ENCODE measurements at places on chromosomes 2 and 18.

- no peak for DNase-seq
These were observed 8.5 kb downstream of the STAM2 start for GRCh38 chr2:152167065-152167464.

DNA sequence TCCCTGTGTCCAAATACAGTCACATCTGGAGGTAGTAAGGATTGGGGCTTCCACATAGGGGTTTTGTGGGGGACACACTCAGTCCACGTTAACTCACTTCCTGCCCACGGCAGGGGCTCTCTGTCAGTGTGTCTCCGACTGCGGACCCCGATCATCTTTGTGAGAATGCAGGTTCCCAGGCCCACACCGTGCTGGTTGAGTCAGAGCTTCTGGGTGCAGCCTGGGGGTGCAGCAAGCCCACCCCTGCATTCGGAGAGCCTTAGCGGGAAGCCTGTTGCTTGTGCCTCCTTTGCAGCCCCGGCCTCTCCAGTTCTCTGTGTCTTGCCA lies 28.0 kb downstream of the HPCAL1 start:
- DNase-seq: no peak

- DNase-seq: no peak
These were observed 90.9 kb upstream of the STON1 start for GRCh38 chr2:48439102-48439501.

- DNase-seq: no peak
These were observed 183.2 kb downstream of the KCNS3 start for GRCh38 chr2:18061717-18062116.

DNA sequence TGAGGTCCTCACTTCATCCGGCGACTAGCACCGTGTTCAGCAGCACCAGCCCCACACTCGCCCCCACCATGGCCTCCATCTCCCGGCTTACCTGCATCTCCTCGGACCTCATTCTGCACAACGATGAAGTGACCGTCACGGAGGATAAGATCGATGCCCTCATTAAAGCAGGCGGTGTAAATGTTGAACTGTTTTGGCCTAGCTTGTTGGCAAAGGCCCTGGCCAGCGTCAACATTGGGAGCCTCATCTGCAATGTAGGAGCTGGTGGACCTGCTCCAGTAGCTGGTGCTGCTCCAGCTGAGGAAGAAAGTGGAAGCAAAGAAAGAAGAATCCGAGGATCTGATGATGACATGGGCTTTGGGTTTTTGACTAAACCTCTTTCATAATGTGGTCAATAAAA lies 70.5 kb upstream of the MYCN start:
- no peak for DNase-seq

GRCh38 chr2:235752846-235753245 lies 259.0 kb downstream of the AGAP1 start:
- no peak for DNase-seq

- DNase-seq: no peak
These were observed 86.7 kb upstream of the THUMPD2 start for GRCh38 chr2:39865751-39866150.

DNA sequence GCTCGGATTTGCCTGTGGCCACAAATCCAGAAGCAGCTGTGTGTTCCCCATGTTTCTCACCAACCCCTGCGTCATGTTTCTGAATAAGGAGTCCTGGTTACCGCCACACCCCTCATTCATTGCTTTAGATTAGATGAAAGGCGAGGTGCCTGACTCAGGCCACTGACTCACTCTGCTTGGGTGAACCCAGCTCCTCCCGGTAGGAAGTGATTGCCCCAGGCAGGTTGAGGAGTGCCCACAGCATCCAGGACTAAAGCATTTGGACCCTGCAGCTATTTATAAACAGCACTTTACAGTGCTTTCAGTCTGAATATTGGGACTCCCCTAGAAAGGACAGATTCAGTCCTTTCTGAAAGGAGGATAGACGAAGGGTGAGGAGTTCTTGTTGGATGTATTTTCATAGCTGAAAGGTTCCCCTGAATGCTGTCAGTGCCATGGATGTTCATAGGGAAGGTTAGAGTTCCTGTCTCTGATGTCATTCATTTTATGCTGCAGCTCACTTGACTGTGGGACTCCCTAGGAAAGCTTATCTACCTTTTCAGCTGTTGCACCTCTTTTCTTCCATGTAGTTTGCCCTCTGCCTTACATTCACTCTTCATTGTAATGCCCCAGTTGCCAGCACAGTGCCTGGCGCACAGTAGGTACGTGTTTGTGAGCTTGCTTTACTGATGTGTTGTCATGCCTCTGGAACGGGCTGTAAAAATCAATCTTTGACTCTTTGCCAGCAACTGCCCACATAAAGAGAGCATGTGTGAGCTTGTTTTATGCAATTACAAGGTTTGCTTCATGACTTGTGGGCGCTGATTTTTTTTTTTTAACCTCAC lies 14.9 kb downstream of the ITGA6 start:
- no peak for DNase-seq

GRCh38 chr2:192190474-192190873 lies 4.3 kb downstream of the TMEFF2 start:
- DNase-seq: no peak

DNA sequence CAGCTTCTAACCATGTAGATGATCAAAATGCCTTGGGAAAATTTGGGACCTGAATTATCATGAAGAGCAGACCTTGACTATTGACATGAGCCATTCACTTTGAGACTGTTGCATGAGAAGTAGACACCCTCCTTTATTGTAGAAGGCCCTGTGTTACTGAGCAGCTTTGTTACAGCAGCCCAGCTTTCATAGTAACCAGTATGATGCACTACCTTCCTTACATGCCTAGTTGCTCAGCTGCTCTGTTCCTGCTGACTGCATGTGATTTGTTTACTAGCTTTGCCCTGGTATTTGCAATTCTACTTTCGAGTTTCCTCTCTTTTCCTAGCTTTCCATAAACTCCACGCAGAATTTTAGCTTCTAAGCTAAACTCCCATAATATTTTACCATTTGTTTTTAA lies 11.2 kb upstream of the FN1 start:
- DNase-seq: no peak

- DNase-seq: no peak
These were observed 14.9 kb downstream of the DPP4 start for GRCh38 chr2:162058973-162059668.

DNA sequence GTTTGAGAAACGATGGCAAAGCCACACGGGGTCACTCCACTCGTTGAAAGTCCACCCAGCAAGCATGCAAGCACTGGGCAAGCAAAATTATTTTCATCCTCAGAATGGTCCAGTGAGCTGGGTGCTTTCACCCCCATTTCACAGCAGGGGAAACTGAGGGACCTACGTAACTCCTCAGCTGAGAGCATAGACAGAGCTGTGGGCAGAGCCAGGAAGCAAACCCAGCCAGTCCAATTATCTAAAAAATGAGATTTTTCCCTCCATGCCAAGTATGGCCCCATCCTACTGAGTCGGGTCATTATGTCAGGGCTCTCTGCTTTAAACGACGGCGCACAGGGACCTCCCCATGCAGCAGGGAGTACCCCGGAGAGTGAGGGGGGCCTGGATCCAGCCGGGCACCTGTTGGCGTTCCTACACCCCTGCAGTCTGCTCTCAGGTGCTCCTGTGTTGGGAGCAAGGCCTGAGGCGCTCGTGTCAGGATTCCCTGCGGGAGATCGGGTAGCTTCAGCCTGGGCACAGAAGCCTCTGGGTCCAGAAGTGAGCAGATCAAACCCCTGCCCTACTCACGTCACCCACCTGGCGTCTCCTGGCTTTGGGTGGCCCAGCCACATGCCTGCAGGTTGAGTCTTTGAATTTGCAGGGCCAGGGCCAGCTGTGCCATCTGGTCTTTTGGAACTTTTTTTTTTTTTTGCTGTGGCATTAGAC lies 17.3 kb downstream of the TWIST2 start:
- no peak for DNase-seq

DNA sequence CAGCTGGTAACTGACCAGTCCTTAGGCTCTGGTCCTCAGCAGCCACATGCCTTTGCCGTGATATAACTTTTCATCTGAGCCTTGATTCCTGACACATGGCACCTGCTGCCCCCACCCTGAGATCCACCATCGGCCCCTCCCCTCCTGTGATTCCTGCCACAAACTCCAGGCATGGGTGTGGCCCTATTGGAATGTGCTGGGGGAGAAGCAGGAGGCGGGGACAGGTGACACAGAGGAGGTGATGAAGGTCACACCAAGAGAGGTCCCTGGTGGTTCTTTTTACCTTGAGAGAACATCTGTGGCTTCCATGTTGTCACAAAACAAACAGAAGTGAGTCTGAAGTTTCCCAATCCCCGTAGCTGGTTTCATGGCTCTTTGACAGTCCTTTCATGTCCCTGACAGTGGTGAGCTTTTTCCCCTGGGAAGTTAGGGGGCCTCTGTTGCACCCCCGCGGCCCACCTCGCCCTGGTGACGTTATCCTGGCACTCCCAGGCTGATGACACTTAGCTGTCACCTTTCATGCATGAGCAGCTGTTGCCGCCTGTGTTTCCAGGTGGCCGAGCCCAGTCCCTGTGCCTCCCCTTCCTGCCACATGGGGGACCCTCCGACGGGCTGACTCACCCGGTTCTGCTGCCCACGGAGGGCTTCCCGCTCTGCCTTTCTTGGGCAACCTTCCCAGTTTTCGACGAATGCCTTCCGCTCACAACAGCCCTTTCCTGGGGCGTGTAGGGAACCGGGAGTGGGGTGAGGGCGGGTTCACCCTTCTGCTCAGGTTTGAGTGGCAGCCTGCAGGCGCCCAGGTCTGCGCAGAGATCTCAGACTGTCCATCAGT lies 66.3 kb upstream of the GLI2 start:
- no peak for DNase-seq

DNA sequence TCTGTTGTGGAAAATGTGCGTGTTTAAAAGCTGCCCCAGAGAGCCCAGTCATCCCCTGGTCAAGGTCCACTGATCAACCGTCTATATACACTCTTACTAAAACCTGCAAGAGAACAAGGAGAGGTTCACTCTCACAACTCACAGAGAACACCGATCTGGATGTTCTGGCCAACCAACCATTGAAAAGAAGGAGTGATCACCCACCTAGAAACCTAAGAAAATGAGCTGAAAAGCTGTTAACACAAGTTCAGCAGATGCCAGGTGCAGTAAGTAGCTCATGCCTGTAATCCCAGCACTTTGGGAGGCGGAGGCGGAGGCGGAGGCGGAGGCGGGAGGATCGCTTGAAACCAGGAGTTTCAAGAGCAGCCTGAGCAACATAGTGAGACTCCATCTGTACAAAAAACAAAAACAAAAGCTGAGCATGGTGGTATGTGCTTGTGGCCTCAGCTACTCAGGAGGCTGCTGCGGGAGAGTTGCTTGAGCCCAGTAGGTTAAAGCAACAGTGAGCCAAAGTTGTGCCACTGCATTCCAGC lies 14.5 kb downstream of the ATG16L1 start:
- DNase-seq: no peak

DNA sequence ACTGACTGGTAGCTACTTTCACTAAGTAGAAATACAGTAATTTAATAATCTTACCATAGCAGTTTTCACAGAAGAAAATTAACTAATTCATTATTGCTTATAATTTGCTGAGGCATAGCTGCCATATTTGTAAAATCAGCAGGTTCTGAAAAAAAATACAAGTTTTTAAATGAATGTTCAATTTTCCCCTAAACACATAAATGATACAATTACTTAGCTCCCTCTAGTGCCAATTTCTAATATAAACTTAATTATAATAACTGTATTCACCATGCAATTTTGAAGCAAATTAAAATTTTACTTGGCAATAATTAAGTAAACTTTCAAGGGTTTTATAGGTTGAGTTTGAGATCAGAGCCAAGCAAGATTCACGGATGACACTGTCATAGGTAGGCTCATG lies 1321.6 kb upstream of the ACVR2A start:
- no peak for DNase-seq

DNA sequence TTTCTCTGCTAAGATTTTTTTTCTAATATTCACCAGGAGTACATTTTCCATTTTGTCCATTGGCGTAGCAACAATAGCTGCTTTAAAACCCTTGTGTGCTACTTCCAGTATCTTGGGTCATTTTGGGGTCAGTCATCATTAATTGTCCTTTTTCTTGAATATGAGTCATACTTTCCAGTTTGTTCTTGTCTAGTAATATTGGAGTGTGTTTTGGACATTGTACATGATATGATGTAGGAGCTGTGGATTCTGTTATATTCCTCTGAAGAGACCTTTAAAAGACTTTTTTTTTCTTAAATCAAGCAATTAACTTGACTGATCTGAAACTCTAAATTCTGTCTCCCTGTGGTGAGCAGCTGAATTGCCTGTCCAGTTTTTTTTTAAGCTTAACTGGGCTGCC lies 40.8 kb downstream of the AGPS start:
- no peak for DNase-seq

DNA sequence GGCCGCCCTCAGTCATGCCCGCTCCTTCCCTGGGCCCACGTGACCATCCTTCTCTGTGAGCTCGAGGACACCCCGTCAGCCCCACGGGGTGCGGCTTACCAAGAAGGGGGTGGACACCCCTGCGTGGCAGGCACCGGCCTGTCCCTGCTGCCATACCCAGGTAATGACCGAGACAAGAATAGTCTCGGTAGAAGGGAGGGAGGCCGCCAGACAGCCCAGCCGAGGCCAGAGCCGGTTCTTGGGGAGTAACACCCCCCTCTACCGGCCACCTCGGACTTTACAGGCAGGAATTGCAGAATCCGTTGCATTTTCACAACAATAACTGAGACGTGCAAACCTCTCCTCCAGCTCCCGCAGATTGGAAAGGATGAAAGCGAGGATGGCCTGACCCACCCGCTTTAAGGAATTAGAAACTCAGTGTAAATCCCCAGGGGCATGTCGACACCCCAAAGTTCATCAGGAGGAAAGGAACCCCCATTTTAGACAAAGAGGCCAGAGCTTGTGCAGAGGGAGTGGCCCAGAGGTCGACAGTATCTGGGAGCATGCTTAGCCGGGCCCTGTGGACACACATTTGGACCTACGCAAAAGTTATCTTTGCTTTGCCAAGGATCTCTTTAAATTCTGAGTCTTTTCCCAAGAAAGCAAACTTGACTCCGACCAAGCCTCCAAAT lies 60.1 kb upstream of the GLI2 start:
- no peak for DNase-seq

- no peak for DNase-seq
These were observed 44.2 kb downstream of the ARID5A start for GRCh38 chr2:96580771-96581170.

- DNase-seq: no peak
These were observed 13.9 kb upstream of the SLC66A3 start for GRCh38 chr2:11141319-11141718.

- no peak for DNase-seq
These were observed 160.5 kb downstream of the TMEM163 start for GRCh38 chr2:134558208-134558830.

DNA sequence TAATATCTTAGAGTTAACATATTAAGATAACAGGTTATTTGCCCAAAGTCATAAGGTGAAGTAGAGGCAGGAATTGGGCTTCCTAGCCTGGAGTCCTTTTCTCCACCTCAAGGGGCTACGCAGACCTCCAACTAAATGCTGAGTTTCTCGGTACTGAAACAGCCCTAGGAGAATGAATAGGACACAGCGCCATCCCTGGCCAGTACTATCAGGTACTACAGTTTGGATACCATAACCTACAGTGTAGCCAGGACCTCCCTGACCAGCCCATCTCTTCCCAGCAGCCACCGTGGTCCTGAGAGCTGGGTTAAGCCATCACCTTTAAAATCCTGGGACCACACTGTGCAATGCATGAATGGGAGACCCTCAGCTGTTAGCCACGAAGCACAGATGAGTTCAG lies 15.7 kb downstream of the CASP8 start:
- no peak for DNase-seq
